ENCODE measurements at places on chromosomes 6 and 20.

- no peak for DNase-seq
Observed at GRCh38 chr6:148016013-148016412, 326.6 kb upstream of the SASH1 start.

DNA sequence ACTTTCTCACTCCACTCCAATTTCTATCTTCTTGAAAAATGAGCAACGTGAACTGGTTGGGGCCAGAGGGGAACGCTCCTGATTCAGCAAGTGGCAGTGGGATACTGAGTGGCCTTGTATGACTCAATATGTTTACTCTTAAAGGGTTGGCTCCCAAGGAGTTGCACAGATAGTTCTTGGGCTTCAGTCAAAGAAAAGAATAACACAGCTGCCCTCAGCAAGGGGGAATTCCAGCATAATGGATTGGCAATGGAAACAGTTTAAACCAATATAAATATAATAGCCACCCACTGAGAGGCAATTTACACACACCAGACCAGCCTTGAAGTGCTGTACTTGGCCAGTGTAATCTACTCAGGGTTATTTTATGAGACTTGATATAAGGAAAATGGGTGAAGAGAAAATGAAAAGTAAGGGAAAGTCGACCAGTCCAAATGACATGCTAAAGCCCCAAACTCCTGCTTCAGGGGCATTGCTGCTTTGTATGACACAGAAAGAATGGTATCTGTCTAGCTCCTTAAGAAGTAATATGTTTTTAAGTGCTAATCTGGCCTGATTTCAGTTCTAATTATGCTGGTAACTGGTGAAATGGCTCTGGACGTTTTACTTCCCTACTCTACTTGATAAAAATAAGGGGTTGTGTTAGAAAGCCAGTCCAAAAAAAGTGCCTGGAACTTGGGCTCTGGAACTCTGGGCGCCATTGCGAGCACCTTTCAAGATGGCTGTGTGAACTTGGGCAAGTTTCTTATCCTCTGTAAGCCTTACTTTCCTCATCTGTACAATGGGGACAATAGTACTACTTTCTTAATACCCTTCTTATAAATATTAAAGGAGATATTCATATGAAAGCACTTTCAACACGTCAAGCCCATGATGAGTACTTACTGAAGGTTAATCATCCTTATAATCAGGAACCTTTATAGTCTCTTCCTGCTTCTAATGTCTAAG is 712.9 kb upstream of the MAP3K7 start:
- DNase-seq: no peak

- DNase-seq: peak; percentile 40
Observed at GRCh38 chr6:6661684-6662083, 73.2 kb downstream of the LY86 start.

DNA sequence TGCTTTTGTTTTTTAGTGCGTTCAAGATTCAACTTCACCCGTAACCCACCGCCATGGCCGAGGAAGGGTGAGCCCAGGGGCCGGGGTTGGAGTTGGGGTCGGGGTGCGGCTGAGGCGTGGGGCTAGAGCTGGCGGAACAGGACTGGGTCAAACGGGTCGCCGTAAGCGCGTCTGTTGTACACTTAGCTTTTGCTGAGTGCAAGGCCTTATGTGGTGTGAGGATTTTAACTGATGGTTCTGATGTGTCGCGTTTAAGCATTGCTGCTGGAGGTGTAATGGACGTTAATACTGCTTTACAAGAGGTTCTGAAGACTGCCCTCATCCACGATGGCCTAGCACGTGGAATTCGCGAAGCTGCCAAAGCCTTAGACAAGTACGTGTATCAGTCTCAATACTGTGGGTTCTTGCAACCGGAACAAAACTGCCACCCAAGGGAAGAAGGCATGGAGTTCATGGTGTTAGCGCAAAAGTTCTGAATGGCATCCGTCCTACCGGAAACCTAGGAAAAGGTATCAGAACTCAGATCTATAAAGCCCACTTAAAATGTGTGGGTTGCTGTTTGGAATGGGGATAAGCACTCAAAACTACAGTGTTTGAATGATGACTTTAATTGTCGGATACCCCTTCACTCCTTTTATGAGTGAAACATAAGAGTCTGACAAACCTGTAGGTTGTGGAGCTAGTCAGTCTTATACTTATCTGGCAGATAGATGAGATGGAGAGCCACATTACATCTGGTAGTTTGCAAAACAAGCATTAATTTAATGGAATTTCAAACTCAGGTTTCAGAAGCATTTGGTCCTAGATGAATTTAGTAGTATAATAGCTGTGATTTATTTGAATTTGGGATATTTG is 574 bp downstream of the RPS12 start:
- no peak for DNase-seq

- DNase-seq: no peak
Observed at GRCh38 chr6:157996918-157997702, 15.4 kb downstream of the SYNJ2 start.

DNA sequence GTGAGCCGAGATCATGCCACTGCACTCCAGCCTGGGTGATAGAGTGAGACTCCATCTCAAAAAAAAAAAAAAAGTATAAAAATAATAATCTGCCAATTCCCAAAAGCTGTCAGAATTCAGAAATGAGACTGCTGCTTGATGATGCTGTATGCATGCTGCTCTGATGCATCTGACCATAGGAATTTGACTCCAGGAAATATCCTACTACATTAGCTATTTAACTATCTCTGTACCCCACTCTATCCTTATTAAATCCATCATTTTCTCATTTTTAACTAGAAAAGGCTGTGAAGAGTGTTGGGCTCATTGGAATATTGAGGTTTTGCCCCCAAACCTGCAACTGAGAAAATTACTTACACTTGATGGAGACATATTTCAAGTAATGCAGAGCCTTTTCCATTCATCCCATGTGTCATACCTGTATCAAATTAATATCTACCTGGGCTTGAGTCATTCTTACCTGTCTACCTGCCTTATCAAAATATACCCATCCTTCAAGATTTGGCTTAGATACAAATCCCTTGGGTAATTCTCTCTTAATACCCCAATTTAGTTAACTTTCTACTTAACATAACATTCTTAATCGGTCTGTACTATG is 135.2 kb upstream of the PREP start:
- no peak for DNase-seq

- no peak for DNase-seq
Observed at GRCh38 chr6:161349886-161350285, 76.0 kb upstream of the AGPAT4 start.

- peak; percentile 24 for DNase-seq
Observed at GRCh38 chr6:101626269-101626668, 232.8 kb downstream of the GRIK2 start.

DNA sequence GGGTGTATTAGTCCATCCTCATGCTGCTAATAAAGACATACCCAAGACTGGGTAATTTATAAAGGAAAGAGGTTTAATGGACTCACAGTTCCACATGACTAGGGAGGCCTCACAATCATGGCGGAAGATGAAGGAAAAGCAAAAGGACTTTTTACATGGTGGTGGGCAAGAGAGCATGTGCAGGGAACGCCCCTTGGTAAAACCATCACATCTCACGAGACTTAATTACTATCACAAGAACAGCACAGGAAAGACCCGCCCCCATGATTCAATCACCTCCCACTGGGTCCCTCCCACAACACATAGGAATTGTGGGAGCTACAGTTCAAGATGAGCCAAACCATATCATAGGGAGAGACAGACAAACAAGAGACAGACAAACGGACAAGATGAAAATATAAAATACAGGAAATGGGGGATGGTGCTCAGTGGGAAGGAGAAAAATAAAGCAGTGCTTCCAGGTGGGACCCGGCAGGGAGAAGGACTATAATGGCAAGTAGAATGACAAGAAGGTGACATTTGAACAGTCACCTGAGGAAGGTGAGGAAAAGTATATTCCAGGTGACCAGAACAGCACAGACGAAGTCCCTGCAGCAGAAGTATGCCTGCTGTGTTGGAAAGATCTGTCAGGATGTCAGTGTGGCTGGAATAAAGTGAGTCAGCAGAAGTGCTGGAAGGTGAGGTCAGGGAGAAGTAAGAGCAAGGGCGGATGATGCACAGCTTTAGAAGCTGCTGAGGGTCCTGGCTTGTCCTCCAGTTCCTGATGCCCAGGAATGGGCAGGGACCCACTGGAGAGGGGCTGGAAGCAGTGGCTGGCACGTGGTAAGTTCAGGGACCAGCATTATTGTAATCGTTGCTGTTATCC is 61.1 kb downstream of the SLC2A10 start:
- DNase-seq: no peak

DNA sequence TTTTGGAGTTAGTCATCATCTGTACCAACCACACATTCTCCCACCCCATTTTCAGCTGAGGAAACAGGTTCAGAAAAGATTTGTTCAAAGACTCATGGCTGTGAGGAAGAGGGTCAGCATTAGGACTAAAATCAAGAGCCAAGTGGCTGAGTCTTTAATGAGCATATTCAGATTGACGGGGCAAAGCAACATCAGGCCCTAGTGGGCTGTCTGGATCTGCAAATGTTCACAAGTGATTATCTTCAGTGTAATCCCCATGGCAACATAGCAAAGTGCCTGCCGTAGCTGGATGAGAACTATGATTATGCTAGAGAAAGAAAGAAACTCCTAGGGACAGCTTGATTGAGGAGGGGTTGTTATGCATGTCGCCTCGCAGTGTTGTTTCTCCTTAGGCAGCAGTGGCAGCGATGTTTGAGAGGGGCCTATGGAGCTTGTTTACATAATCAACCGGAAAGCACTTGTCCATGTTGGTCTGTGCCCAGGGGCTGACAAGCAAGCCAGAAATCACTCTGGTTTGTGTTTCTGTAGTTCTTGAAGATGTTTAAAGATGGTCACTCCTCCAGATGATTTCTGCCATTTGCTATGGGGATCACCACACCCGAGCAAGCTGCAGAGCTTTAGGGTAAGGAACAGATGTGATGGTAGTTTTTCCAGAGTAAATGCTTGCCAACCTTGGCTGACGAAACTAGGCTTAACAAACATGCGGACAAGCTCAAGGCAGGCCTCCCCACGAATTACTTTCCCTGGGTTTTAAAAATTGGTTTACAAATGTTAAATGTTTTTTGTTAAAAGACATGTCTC is 124.3 kb upstream of the MLIP start:
- DNase-seq: peak; percentile 76

DNA sequence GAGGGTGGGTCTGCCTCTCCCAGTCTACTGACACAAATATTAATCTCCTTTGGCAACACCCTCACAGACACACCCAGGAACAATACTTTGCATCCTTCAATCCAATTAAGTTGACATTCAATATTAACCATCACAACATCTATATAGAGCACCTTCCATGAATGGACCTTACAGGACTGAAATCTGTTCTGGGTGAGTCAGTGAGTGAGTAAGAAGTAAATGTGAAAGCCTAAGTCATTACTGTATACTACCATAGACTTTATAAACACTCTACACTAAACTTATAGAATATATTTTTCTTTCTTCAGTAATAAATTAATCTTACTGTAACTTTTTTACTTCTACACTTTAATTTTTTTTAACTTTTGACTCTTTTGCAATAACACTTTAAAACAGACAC is 993.8 kb upstream of the MAP3K7 start:
- DNase-seq: no peak

DNA sequence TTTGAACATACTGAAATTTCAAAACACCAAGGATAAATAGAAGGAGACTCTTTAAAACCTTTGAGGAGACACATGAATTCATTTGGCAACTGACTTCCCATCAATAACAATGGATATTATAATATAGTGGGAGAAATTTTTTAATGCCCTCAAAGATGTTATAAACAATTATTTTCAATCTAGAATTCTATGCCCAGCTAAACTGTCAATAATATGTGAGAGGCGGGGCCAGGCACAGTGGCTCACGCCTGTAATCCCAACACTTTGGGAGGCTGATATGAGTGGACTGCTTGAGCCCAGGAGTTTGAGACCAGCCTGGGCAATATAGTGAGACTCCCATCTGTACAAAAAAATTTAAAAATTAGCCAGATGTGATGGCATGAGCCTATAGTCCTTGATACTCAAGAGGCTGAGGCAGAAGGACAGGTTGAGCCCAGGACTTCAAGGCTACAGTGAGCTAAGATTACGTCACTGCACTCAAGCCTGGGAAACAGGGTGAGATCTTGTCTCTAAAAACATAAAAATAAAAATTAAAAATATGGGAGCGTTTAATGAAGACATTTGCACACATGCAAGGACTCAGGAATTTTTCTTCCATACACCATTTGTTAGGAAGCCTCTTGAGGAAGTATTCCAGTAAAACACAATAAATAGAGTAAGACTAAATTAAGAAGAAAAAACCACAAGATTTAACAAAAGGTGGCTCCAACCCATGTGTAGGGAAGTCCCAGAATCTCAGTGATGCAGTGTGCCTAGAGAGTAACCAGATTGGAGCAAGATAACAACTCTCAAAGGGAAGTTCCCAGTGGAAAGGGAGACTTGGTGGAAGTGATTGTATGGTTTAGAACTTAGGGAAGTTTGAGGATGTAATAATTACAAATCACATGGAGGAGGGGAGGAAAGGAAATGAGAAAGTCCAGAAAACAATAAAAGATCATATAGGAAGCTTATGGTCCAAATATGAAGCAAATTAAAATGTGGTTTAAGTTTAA is 26.3 kb upstream of the ETV7 start:
- DNase-seq: no peak

DNA sequence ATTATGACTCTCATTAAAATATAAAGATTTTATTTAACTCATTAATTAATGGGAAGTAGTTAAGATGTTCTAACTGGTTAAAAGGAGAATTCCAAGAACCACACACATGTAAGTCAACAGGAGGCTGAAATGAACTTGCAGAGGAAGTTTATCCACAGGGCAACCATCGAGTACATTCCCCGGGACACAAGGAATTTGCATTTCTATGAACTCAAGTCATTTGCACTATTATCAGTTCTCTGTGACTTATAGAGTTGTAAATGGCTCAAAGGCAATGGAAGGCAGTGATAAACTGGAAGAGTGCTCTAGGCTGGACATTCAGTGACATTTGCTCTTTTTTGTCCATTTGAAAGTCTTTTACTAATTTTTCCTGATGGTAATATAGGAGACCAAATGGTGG is 97.4 kb downstream of the SNX5 start:
- DNase-seq: no peak

DNA sequence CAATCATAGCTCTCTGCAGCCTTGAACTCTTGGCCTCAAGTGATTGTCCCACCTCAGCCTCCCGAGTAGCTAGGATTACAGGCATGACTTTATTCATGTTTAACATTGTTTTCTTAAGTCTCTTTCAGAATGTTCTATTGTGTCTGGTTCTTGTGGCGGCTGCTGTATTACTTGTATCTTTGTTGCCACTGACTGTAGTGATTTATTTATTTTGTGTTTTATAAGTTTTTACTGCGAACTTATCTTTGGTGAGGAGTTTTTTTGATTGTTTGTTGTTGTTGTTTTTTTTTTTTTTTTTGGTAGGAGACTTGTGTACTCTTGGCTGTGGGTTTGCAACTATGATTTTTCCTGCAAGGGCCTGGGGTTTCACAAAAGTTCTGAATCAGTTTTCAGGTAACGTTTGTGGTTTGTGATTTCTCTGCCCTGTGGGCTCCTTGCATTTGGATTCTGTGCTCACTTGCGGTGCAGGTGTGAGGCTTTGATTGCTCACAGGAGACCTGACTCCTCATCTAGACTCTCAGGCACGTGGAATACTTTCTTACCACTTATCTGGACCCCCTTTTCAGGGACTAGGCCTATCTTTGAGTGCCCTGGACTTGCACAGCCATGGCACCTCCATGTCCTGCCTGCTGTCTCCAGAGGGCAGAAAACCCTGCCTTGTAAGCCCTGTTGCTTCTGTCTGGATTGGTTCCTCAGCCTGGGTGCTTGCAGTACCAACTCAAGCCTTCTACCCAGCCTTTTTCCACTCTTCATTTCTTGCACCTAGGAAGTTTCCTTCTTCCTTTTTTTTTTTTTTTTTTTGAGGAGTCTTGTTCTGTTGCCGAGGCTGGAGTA is 25.2 kb downstream of the KIF25 start:
- DNase-seq: no peak

GRCh38 chr6:98653179-98653578 is 181.2 kb upstream of the POU3F2 start:
- no peak for DNase-seq

GRCh38 chr6:143288923-143289322 is 161.6 kb downstream of the ADAT2 start:
- DNase-seq: no peak

All from retina (tissue), 1 donor.